ENCODE measurements at places on chromosomes 3 and 15.

DNA sequence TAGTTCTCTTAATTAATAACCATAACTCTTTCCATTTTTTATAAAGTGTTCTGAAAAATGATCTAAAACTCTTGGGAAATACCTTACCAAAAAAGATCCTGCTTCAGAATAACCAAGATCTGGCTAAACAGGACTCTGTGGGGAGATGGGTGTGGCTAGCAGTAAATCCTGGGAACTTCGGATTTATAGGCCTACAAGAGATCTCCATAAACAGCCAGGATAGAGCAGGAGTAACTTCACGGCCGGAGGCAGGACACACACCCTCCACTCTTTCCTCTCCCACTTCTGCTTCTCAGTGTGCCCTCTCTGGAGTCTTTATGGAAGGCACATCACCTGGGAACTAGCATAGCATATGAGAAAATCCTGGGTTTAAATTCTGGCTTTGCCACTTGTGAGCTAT lies 309.4 kb upstream of the SOX2 start:
- no peak for DNase-seq

DNA sequence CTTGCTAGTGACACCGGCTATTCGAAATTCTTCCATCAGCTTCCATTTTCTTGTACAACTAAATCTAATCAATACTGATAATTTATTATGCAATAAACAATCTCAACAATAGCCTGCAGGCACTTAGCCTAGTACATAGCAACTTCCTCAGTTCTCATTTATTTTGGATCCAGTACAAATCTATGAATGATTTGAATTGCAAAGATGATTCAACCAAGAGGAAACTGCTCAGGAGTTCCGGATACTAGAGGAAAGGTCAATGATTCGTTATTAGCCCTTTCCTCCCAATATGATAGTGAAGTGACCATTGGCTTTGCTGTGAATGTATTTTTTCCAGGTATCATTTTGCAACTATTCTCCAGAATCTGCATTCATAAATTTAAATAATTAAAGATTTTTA lies 827.0 kb downstream of the CADM2 start:
- no peak for DNase-seq

DNA sequence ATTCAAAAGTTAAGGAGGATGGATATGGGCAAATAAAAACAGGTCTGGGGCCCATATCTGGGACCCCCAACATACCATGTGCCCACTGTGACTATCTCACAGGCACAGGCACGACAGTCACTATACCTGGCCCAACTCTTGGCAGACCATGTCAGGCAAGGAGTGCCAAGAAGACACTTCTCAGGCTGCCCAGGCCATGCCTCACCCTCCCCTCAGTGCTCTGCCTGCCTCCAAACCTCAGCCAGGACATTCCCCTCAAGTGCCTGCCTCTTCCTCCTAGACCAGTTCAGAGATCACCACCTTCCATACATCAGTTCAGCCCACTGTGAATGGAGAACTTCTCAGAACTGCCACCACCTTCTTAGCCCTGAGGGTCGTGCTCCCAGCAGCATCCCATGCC lies 4.4 kb upstream of the SEMA7A start:
- DNase-seq: no peak

GRCh38 chr15:55627730-55628368 lies 39.7 kb upstream of the PYGO1 start:
- peak; percentile 98 for DNase-seq

DNA sequence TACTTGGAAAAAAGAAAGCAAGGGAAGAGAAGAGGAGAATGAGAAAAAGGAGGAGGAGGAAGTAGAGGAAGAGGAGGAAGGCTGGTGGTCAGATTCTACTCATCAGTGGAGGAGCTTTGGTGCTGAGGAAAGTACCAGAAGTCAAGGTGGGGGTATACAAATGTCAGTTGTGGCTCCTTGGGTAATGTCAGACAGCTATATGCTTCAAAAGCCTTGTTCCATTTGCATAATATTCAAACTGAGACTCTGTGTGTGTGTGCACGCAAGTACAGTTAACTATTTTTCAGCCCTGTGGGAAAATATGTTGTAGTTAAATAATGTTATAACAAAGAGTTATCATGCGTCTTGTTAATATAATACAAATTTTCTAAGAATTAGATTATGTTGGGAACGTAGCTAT lies 609.7 kb downstream of the PDCD6IP start:
- DNase-seq: no peak

- DNase-seq: no peak
Measured at GRCh38 chr3:150033721-150034120, 63.0 kb upstream of the PFN2 start.

GRCh38 chr3:171383206-171384018 lies 76.8 kb downstream of the TNIK start:
- DNase-seq: peak; percentile 73

- peak; percentile 23 for DNase-seq
Measured at GRCh38 chr3:165390166-165390565, 194.0 kb upstream of the SLITRK3 start.

- DNase-seq: peak; percentile 49
Measured at GRCh38 chr3:105518806-105519418, 152.2 kb downstream of the ALCAM start.

DNA sequence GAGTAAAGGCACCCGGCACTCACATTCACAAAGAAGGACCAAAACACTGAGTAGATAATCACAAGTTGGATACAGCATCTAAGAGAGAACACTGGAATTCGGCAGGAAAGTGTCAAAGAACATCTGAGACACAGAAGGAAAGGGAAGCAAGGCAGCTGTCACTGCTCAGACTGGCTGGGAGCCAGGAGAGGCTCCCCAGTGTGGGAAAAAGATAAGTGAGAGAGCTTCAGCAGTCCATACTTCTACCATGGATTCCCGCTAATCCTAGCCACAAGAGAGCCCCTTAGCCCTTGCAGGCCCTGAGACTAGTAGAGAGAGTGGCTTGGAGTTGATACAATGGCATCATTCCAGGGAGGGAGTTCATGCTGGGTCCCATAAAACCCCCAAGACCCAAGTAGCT lies 36.7 kb upstream of the CP start:
- DNase-seq: no peak

DNA sequence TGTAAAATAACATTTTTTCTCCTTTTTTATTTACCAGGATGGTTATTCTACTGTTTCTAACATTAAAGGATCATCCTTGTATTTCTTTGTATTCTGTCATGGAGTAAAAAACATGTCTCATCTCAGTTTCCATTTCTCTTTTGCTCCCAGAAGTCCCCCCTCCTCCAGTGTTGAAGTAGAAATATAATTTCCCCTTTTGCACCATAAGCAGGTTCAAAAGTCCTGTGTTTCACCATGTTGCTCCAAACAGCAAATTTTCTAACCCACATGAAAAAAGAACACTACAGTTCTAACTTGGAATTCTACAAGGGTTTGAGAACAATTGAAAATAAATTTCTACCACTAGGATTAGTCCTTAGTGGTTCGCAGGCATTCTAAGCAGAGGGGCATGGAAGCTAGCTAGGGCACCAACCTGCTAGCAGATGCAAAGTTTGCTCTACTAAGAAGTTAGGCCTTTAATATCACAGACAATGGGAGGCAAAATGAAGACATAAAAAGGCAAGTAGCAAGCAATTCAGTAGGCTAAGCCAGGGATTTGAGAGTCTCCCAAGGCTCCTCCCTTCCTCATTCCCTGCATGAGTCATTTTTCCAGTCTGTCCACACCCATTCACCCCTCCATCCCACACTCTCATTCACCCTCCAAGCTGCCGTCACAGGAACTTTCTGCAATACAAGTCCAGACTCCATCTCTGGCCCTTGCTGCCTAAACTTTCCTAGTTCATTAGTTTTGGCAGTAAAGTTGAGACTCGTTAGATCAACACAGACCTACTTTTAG lies 2.3 kb upstream of the MBNL1 start:
- peak; percentile 92 for DNase-seq

Measured in NCI-H226 (cell line).